Epithelial cell of prostate (primary cell): ENCODE measurements at places on chromosomes 7 and 10.
A peak's percentile ranks its signal among the peaks of the same experiment; 100 is the strongest.

DNA sequence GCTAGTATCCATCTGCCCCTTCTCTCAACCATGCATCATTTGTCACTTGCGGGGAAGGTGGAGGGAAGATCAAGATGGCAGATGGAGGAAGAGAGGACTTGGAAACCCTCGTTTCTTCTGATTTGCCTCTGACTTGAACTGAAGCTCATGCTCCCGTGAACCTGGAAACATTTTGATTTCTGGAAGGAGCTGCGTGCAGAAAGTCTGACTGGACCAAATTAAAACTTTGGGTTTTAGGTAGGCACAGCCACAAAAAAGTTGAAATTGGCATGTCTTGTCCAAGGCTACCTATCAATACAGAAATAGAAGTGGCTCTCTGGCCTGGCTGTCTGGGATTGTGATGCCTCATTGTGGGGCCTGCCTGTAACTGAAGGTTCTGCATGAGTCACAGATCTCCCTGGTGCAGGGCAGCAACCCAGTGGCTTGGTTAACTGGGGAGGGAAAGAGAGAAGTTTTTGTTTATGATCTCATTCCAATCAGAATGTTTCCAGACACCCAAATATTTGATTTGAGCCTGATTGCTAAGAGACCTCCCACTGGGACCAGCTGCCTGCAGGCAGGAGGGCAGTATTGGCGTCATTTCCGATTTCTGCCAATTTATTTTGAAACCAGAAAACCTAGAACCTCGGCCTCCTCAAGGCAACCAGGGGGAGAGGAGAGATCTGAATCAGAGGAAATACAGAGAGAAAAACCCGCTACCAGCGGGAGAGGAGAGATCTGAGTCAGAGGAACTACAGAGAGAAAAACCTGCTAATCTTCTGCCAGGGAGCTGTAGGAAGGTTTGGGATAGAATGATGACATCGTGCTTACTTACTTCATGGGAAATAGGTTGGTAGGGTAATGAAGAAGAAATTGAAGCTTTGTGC, 363.6 kb downstream of the ANKRD30A start:
- peak; percentile 55 for DNase-seq

DNA sequence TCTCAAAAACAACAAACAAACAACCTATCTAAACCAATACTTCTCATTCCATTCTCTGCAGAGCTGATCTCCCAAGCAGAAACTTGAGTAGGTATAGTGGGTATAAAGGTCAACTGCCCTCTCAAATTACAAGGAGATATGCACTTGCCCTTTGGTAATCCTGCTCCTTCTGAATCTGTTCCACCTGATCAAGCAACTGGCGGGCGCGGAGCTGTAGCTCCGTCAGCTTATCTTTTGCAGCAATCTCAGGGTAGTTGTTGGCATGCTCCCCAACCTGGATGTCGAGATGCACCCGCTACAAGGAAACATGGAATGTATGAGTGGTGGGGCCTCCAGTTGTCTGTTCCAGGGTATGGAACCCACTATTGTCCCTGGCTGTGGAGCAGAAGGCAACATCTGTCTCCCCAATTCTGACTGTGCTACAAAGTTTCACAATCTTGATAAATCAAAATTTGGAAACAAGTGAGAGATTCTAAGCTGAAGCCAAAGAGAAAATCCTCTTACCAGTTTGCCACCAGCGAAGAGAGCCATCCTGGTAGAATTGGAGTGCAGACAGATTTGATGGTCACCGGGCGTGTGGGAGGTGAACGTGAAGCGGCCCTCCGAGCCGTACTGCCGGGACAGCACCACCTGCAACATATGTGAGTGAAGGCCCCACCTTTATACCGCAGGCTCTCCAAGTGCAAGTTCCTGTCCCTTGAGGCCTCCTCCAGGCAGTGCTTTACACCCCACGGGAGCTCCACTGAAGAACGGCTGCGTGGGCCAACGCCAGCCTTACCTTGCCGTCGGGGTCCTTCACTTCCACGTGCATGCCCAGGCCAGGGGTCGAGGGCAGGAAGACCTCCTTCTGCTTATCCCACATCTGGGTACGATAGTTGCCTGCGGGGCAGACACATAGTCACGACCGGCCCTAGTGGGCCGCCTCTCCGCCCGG, 819 bp downstream of the TMED4 start:
- DNase-seq = no peak

DNA sequence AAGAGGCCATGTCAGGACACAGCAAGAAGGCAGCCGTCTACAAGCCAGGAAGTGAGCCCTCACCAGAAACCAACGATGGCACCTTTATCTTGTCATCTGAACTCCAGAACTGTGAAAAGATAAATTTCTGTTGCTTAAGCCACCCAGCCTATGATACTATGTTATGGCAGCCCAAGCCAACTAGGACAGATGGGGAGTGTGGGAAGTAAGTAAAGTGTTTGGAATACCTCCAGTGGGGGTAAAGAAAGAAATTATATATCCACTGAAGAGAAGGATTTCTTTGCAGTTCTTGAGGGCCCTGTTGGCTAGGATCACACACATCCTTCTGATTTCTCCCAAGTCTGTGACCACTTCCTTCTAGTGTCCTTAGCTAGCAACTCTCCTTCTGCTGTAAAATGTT, 384.4 kb downstream of the TNS3 start:
- no peak for DNase-seq

DNA sequence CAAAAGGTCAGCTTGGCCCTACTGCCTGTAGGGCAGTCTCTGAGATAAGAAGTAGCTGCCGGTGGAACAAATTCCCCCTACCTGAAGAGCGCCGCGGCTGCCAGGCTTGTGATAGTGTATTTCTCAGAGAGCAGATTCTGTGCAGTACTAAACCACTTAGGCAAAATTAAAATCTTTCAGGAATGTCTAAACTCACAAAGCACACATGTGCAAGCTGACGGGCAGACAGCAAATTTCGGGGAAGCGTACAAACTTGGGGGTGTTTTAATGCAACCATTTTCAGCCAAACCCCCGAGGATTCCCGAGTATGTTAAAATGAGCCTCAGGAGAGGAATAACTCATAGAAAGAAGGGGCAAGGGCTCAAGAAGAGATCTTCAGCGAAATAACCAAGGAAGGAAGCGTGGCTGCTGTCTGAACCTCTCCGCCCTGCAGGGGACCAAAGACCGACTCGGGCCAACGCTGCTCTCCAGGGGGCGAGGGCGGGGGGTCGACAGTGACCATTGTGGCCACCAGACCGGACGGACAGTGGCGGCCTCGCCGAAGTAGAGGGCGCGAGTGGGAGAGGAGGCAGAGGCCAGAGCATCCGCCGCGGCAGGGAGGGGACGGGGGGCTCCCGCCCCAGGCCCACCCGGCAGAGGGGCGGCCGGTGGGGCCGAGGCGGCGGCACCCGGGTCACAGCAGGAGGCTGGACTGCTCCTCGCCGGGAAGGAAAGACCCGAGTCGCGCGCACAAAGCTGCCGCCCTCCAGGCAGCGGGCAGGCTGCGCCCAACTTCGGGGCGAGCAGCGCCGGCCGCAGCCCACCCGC, 819 bp downstream of the HYCC1 start:
- DNase-seq = no peak

DNA sequence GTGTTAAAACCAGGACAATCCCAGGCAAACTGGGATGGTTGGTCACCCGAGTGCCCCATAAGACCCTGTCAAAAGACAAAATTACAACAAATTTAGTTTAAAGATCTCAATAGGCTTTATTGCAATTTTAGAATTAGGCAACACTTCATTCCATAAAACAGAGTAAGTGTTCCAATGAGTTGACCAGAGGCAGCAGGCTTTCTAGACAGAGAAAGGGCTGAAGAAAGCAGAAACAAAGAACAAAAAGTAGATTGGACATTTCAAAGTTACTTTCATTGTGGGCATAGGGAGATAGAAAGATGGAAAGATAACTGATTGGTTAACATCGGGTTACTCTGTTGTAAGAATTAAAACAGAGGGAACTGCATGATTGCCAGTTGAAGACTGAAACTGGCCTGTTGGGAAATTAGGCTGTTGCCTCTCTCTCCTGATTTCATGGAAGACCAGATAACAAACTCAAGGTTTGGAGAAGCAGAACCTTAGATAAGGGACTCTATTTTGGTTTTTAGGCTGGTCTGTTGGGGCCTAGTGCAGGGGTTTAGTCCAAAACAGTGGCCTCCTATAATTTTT, 36.3 kb downstream of the ENTPD1 start:
- no peak for DNase-seq

- DNase-seq = no peak
Observed at GRCh38 chr7:121480566-121481335, 84.6 kb upstream of the FAM3C start.

DNA sequence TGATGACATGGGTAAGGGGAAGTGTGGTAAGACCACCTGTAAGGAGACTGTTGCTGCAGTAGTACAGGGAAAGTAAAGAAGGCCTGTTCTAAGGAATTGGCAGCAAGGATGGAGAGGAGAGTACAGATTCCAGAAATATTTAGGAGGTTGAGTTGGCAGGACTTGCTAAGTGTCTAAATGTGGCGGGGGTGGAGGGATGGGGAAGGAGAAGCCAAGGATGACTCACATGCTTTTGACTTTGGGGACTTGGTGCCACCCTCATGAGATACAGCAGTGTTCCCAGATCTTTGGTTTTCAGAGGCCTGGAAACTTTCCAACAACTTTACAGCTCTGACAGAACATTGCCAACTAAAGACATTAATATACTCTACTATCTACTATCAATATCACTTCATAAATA, 45.4 kb downstream of the CDK6 start:
- DNase-seq = no peak

- no peak for DNase-seq
Observed at GRCh38 chr10:31587691-31588090, 268.7 kb downstream of the ZEB1 start.

GRCh38 chr7:129748356-129749109, 137.0 kb downstream of the NRF1 start:
- DNase-seq = no peak

GRCh38 chr7:6250364-6250833, 22.0 kb downstream of the CYTH3 start:
- peak; percentile 70 for DNase-seq

DNA sequence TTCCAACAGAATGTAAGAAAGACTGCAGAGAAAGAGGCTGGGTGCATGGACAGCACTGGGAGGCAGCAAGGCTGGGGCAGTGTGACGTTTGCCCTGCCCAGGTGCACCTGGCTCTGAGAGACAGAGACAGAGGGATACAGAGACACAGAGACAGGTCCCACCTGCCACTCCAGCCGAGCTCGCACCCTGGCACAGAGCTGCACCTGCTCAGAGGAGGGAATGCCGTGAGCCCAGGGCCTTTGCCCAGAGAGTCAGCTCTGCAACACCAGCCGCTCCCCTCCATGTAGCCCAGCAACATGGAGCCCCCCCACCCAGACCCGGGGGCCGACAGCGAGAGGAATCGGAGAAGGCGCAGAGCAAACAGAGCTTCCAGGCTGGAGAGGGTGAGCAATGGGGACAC, 35.3 kb upstream of the PROSER2 start:
- DNase-seq = no peak

DNA sequence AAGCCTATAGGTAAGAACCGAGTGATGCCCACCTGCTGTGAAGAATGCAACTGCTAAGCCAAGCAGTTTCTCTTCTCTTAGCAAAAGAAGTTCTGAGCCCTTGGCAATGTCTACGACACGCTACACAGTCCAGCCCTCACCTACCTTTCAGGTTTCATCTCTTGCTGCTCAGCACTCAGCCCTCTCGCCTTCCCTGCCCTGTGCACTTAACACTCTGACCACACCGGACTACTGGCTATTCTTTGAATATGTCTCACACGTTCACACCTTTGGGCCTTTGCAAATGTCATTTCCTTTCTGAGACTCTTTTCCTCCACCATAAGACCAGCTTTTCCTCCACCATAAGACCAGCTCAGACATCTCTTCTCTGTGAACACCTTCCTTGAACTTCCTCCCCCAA, 67.0 kb upstream of the ITGB1 start:
- DNase-seq = no peak

DNA sequence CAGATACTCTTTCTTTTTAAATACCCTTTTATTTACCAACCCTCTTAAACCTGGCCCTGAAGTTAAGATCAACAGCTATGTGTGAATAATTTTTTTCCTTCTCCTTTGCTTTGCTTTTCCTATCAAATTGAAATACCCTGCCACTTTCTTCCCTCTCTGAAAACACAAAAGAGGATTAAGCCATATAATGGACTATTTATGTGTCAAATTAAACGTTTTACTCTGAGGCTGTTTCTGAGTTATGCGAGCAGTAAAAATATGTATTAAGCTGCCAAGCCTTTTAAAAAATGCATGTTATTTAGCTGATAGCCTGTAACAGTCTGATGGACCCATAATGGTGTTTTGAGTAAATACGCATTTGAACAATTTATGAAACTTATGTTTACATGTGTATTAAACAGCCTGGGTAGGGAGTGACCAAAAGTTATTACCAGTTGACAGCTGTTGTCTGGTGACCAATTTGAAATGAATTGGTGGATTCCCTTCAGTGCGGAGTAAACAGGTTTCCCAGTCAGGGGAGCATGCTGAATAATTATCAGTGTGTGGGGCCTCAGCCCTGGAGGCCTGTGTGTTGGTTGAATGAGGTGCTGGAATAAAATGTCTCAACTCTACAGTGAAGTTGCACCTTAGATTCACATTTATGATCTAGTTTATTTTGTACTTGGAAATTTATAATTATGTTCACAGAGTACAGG, 89.6 kb downstream of the AUTS2 start:
- DNase-seq = no peak

GRCh38 chr7:12031186-12031585, 179.9 kb upstream of the TMEM106B start:
- no peak for DNase-seq

DNA sequence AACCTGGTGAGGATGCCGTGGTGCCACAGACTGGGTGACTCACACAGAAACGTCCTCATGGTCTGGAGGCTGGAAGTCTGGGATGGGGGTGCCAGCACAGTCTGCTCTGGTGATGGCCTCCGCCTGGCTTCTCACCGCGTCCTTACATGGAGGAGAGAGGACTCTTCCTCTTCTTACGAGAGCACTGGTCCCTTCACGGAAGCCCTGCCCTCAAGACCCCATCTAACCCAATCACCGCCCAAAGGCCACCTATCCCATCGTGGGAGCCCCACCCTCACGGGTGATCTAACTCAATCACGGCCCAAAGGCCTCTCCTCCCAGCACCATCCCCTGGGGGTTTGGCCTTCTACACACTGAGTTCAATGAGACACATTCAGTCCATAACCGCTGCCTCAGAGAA, 137.7 kb downstream of the PTPRN2 start:
- no peak for DNase-seq

- DNase-seq = no peak
Observed at GRCh38 chr7:4271716-4272015, 410.4 kb upstream of the FOXK1 start.

DNA sequence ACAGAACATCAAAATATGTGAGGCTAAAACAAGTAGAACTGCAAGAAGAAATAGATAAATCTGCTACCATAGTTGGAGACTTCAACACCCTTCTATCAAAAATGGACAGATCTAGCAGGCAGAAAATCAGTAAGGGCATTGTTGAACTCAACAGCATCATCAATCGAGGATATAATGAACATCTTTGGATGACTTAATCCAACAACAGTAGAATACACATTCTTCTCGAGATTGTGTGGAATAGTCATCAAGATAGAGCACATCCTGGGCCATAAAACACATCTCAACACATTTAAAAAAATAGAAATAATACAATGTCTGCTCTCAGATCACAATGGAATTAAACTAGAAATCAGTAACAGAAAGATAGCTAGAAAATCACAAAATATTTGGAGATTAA, 9.9 kb downstream of the IGFBP1 start:
- no peak for DNase-seq
